ENCODE measurements at places on chromosomes 12 and 14.

DNA sequence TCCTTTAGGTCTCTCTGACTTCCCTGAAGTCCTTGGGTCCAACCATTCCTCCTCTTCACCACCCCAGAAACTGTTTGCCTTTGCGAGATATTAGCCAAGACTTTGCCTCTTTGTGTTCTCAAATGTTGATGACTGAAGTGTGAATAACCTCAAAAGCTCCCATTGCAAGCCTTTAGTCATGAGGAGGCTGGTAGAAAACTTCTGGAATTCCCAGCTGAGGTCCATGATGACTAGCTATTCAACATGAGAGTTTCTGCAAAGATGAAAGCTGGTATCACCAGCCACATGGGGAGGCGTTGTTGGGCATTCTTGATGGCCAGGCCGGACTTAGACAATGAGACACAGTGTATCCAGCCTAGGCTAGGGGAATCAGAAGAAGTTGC lies 111.7 kb downstream of the TBX5 start:
- no peak for DNase-seq

DNA sequence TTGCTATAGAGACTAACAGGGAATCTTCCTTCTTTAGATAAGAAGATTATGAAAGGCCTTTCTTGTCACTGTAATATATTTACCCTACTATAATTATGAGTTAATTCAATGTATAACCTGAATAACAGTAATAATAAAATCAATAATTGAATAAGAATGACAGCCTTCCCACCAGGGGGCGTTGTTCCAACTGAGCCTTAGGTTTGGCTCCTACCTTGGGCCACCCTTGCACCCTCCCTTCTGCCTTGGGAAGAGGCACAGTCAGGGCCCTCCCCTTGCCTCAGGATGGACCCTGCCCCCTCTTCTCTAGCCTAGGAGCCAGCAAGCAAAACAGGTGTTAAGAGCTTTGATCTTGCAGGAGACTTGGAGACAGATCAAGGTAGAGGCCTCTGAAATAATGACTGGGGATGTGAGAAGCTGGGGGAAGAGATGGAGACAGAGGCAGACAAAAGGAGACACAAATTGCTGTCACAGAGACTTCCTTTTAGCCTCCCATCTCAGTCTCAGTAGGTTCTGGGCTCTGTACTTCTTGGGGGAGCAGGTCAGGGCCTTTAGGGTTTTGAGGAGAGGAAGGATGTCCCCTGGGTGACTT lies 40.1 kb upstream of the CISTR start:
- DNase-seq = peak; percentile 42

- no peak for DNase-seq
Observed at GRCh38 chr12:89946518-89947135, 238.0 kb upstream of the ATP2B1 start.

DNA sequence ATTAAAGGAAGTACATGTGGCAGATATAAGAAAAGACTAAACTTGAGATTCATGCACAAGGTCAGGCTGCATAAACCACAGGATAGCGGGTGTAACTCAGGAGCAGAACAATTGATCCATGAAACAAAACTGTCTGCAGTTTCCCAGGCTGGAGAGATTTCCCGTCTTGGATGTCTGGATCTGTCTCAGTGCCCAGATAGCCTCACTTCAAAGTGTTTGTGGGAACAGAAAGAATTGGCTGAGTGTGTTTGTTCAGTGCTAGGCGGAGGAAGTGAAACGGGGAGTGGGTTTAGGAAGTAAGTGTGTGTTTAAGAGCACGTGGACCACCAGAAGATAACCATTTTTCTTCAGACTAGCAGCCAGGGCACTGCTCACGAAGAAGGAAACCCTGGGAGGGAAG lies 1.4 kb upstream of the RNASE10 start:
- DNase-seq = no peak

- DNase-seq = no peak
Observed at GRCh38 chr14:57049848-57050247, 218.9 kb downstream of the EXOC5 start.

GRCh38 chr12:104263580-104264358 lies 39.8 kb upstream of the EID3 start:
- peak; percentile 57 for DNase-seq

DNA sequence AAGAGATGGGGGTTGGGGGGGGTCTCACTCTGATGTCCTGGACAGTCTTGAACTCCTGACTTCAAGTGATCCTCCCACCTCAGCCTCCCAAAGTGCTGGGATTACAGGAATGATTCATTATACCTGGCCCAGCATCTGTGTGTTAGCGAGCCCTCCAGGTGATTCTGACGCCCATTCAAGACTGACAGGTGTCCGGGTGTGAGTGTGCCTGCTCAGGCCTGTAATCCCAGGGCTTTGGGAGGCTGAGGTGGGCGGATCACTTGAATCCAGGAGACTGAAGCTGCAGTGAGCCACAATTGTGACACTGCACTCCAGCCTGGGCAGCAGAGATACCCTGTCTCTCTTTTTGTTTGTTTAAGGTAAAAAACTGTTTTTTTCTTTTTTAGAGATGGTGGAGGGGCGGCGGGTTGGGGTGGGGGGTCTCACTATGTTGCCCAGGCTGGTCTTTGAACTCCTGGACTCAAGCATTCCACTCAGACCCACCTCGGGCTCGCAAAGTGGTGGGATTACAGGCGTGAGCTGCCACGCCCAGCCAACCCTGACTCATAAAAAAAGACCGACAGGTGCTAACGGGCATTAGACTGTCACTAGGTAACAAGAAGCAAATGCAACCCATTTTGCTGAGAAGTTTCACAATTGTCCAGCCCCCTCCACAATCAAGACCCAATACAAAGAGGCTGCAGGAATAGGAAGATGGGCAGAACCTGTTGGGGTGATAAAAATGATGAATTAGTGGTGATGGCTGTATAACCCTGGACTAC lies 4.7 kb downstream of the VSIG10 start:
- DNase-seq = peak; percentile 96

Data from DMS53 (cell line).